Activated CD4-positive, alpha-beta T cell treated with anti-CD3 and anti-CD28 coated beads, Interleukin-2, Interleukin-4, amounts not matched to agents 100 ng/mL and 50 ng/mL, durations not matched to agents 16 hours and 8 hours (primary cell): ENCODE measurements at places on chromosomes 3 and 15.

- peak; percentile 57 for DNase-seq
Observed at GRCh38 chr3:100254168-100254777, 6.5 kb upstream of the TBC1D23 start.

DNA sequence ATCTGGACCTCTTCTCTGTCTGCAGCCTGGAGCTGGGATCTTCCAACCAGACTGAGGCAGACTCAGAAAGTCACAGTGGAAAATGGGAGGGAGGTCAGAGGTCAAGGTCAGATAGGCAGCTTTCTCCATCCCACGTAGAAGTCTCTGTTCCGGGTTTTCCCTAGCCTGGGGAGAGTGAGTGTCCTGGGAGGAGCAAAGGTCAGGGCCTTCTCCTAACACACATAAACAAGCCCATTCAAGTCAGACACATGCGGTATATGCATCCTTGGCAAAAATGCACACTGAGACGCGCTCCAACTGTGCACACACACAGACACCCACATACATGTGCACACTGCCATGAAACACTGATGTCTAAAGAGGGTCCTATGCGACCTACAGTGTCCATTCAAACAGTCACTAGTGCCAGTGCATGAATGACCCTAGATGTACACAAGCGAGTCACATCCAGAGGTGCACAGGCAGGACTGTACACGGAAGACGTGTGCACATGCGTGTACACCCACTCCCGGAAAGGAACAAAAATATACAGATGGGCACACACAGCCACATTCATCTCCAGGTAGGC lies 681 bp downstream of the TWF2 start:
- no peak for DNase-seq

- DNase-seq: no peak
Observed at GRCh38 chr3:175150812-175151401, 291.8 kb downstream of the NAALADL2 start.

DNA sequence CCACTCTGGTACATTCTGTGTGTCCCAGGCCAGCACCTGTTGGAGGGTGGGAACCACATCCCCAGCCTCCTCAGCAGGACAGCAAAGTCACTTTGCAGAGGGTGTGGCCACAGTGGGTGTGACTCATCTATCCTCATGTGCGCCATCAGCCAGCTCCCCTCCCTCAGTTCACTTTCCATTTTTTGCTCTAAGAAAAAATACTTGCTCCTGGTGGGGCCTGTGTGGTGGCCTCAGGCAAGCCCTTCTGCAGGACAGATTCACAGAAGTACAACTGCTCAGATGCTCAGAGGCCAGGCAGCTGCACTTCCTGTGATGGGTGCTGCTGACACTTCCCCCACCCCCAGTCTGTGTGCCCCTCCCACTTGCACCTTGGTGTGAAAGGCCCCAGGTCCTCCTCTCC lies 78.3 kb upstream of the ALDH1L1 start:
- no peak for DNase-seq

DNA sequence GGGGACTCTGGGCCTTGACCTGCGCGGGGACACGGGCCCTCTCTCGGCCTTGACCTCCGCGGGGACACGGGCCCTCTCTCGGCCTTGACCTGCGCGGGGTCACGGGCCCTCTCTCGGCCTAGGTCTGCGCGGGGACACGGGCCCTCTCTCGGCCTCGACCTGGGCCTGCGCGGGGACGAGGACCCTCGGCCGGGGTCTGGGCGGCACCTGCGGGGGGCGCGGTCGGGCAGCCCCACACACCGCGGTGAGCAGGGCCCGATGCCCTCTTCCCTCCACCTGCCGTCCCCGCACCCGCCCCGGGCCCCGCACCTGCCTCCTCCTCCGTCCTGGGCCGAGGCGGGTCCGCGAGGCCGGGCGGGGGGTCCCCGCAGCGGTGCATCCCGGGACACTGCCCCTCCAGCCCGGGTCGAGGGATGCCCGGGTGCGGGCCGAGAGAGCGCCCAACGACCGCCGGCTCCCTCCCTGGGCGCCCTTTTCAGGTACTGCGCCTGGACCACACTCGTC lies 15.6 kb upstream of the CERS3 start:
- DNase-seq: no peak
